ENCODE measurements at places on chromosomes 13 and 19.

- no peak for DNase-seq
Observed at GRCh38 chr13:52599848-52600603, 42.2 kb upstream of the HNRNPA1L2 start.

GRCh38 chr13:20016649-20017364, 58.3 kb downstream of the ZMYM2 start:
- DNase-seq = no peak

DNA sequence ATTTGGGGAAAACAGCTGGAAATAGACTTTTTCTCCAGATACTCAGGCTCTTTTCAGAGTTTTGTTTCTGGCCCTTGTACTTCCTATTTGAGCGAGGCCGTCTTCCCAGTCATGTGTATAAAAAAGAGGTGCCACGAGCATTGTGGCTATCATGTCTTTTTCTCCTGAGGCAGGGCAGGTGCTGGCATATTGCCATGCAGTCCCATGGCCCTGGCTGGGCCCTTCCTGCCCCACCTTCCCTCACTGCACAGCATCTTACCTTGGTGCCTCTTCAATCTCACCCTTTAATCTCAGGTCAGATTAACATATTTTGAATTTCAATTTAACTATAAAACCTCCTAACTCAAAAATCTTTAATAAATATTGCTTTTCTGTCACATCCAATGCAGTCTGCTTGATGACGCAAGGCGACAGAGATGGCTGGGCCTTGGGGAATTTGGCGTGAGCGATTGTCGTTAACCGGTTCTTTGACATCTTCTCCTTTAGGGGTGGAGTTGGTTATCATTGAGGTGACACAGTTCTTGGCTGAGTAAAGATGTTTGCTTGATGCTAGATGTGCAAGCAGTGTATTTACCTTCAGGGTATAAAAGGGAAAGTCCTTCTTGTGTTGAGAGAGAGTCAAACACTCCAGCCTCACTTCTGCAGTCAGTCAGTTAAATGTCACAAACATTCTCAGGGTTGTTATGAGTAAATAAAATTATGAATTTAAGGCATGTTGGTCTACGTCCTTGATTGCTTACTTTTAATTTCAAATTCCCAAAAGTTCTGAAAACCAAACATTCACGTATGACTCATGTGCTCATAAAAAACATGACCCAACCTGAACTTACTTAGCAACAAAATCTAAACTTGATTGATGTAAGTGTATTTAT, 289.9 kb downstream of the MYO16 start:
- DNase-seq = no peak

GRCh38 chr13:56189439-56189838, 951.3 kb upstream of the PRR20A start:
- DNase-seq = no peak
